ENCODE measurements at places on chromosomes 6 and 20.

DNA sequence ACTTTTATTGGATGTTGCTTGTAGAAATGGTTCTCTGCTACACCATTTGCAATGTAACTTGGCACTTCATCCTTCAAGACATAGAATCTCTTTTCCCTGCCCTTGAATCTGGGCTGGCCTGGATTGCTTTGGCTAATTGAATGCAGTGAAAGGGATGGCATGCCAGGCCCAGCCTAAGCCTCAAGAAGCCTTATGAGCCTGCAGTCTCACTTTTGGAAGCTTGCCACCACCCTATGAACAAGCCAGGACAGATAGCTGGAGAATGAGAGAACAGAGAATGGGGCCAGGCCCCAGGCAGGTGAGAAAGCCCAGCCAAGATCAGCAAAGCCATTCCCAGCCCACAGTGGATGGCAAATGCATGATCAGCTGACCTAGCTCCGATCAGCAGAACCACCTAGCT lies 350.7 kb upstream of the RNF24 start:
- DNase-seq = no peak

DNA sequence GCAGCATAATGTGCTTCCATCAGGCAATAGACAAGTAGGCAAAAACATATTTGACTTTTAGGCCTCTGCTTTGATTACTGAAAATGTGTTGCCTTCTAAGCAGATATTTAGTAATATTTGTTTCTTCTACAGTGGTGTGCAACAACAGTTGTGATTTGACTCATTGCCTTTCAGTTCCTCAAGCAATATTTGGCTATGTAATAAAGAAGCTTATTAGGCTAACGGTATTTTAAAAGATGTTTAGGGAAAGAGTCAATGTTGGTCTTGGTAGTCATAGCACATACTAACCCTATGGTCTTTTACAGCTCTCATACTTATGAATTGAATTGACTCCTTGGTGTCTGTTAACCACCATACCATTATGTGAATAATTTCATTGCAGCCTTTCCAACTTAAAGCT lies 124.1 kb downstream of the GRIK2 start:
- no peak for DNase-seq

DNA sequence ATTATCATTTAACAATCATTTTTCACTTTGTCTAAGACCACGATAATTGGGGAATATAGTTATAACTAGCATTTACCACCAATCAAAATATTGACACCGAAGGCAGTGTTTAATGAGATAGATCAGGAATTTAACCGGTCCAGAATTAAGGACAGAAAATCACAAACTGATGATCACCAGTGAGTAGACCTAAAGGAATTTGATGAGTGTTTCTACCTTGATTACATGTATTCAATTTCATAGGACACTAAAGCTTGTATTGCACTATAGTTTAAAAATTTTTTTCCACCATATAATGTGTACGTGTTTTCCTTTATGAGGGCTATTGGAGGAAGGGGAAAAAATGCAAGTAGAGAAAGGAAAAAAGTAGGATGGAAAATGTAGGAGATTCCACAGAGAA lies 22.6 kb upstream of the ARHGAP18 start:
- DNase-seq = no peak

- DNase-seq = no peak
Observed at GRCh38 chr6:167247814-167248595, 43.1 kb upstream of the UNC93A start.

GRCh38 chr20:5834436-5835005 lies 84.3 kb downstream of the SHLD1 start:
- no peak for DNase-seq

DNA sequence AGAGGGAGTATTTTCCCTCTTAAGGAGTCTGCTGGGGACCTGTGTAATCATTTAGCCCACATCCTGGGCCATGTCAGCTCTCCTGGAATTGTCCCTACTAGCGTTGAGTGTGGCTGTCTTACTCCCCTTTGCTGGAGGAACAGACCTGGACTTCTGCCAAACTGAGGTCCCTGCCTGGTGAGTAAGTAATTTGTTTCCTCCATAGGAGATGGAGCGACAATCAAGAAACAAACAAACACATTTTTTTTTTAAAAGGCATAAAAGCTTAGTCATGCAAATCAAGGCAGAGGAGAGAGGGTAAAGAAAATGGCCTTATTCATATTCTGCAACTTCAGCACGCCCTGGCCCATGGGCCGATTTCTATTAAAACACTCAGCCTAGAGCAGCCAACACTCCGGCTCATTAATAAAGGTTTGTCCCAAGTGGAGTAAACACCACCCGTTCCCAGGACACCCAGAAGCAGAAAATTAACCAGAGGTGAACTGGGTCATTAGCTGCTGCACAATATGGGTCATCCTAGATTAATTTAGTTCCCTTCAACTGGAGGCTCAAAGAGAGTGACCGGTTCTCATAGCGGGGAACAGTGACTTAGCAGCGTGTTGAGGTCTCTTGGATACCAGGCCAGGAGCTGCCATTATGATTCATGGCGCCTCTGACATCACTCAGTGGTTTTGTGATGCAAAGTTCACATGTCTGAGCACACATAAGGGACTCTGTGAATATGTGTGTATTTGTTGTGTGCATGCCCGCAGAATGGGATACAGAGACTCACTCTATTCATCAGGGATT lies 165.0 kb upstream of the SULF2 start:
- DNase-seq = no peak

GRCh38 chr6:137351890-137352289 lies 132.7 kb upstream of the IFNGR1 start:
- DNase-seq = no peak

GRCh38 chr6:148851683-148852556 lies 105.1 kb downstream of the UST start:
- no peak for DNase-seq

DNA sequence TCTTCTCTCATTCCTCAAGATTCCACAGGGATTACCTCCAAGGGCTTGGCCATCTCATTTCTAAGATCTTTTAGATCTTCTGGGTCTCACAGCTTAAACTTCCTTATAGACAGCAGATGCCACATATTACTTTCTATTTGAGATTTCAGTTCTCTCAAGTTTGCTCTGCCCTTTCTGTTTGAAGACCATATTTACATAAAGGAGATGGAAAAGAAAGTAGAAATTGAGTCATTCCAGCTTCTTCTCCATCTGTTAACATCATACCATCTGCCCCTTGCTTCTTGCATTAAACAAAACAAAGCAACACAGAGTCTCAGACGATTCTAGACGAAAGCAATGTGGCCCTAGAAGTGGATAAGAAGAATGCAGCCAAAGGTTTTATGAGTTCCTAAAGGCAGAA lies 203.4 kb downstream of the TTLL2 start:
- DNase-seq = no peak
